SW 1271 (cell line): ENCODE measurements at places on chromosomes 2 and 18.
A peak's percentile ranks its signal among the peaks of the same experiment; 100 is the strongest.

DNA sequence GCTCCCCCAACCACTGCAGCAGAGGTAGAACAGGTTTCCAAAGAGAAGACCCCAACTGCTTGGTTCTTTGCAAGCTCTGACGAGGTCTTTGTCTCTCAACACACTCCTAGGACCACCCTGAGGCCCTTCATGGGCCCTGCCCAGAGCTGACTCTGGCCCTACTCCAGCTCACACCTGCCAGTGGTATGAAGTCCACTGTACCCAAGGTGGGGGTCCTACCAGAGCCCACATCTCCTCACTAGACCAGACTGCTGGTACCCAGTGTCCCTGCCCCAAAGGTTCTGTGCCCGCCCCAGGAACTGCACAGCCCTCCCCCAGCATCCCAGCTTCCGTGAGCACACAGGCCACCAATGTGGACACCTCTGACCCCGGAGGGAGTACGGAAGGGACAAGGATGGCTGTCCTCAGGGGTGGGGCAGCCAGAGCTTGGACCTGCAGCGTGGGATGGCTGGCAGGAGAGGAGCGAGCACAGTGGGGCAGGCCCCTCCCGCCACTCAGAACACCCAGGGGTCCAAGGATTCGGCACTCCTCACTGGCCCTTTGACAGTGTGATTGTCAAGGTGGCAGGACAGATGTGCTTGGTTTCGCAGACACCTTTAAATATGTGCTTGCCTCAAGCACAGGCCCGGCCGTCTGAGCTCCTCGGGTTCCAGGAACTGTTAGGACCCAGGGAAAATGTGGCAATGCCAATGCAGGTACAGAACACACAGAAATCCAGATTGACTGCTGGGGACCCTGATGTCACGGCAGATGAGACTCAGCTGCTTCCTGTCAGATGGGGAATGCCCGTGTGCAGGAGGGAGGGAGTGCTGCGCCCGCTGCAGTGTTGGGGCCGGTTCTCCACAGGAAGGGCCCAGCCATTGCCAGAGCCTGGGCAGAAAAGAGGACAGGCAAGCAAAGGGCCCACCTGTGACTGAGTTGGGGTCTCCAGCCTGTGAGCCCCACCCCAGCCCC, 51.2 kb downstream of the MTERF4 start:
- no peak for DNase-seq

- no peak for DNase-seq
These were observed 275.3 kb upstream of the SLC14A2 start for GRCh38 chr18:45339810-45340550.

GRCh38 chr2:74779587-74780135, 54.3 kb upstream of the HK2 start:
- DNase-seq: no peak

- DNase-seq: no peak
These were observed 23.1 kb downstream of the PLA2R1 start for GRCh38 chr2:160039166-160039903.

- no peak for DNase-seq
These were observed 335.8 kb downstream of the AGPS start for GRCh38 chr2:177728399-177728765.

DNA sequence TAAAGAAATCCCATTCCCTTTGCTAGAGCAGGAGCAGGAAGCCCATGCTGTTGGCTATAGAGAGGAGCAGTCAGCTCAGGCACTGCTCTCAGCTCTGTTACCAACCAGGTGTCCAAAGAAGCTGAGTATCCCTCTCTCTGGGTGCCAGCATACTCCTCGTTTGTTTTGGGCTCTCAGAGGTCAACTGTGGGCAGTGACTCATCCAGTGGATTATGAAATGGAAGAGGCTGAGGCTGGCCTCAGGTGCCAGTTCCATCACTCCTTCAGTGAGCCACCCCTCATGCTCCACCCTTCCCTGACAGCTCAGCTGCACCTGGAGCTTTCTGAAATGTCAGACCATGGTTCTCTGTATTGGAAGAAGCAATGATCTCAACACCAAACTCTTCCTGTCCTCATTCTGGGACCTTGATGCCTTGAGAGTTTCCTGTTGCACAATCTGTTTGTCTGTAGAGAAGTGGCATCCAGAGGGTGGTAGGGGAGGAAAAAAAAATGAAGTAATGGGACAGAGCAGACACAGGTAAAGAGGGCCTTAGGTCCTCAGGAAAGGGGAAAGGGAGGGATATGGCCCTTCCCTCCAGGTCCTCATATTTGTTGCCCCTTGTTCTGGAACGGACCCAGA, 31.2 kb upstream of the EN1 start:
- DNase-seq: no peak

DNA sequence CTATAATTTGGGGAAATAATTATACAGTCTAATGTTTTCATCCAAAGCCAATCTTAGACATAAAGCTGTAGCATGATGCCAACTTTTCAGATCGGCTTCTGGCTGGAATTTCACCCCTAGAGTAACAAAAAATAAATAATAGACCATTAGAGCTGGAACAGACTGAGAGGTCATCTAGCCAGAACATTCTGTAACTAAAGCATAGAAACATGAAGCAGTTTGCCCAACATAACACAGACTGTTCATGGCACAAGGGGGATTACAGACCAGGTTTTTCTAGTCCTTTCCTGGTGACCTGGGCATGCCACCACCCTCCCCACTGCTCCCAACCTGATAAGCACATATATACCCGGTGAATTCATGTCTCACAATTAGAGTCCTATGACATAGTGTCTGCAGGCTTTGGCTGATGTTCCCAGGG, 116.4 kb upstream of the PPP1CB start:
- no peak for DNase-seq

DNA sequence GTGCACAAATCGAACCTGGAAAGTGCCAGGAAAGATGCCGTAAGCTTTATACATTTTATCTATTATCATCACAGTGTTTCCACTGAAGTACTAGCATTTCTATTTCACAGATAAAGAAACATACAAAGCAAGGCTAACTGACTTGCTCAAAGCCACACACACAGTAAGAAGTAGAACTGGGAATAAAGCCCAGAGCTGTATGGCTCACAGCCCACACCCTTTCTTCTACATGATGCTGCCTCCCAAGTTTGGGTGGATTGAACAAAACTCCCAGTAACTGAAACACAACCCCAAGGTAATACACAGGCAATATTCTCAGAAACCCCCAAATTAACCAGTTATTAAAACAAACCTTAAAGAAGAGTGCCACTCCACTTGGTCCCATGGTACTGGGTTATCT, 11.2 kb downstream of the SAP130 start:
- no peak for DNase-seq

DNA sequence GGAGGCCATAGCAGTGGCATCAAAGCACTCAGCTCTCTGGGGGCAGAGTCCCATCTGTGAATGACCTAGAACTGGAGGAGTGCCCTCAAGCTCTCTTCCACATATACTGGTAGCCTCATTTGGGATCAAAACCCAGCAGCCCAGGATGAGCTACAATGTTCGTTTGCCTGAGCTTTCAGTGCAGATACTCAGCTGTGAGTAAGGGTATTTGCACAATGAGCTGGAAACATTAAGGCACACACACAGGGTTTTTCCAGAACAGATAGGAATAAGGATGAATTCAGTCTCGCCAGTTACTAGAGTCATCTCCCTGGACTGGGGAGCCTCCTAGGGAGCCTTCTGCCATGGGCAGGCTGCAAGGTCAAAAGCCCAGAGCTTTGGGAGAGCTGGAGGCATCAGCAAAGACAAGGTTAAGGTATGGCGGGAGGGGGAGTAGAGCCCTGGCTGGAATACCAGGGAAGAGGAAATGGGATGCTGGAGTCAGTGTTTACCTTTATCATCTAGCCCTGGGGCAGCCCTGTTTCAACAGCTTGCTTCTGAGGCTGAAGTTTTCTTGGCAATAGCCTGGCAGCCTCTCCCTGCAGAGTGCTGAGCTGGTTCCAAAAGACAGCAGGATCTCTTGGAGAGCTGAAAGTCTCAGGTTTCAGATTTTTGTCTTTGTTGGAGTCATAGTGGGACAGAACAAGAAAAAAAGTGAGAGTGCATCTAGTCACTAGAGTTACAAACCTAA, 187.7 kb downstream of the LOXHD1 start:
- no peak for DNase-seq

DNA sequence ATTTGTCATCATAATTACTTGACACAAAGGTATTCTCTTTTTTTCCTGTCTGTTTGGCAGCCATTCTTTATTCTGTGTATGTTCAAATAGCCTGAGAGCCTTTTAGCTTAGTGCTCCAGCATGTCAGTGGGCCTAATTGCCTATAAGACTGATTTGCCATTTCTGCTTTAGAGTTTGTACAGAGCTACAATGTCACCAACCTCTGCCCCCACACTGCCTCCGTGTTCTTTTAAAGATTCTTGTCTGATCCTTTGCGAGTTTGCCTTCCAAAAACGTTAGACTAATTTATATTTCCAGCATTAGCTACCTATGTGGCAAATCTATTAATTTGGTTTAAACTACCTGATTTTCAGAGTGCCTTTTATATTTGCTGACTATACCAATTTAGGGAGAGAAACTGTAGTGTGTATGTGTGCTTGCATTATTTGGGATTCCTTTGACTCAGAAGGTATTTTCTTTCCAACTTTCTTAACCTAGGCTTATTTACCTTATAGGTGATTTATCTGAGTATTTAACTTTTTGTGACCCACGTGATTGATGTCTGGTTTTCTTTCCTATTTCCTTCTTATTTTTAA, 70.8 kb downstream of the FAM117B start:
- no peak for DNase-seq

DNA sequence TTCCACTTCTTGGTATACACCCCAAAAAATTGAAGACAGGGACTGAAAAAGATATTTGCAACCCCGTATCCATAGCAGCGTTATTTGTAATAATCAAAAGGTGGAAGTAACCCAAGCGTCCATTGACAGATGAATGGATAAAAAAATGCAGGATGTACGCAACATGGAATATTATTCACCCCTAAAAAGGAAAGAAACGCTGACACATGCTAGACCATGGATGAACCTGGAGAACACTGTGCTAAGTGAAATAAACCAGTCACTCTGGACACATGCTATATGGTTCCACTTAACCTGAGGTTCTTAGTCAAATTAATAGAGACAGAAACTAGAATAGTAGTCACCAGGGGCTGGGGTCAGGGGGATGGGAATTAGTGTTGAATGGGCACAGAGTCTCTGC, 38.6 kb upstream of the PRLH start:
- DNase-seq: no peak

GRCh38 chr2:218286570-218287459, 5.5 kb downstream of the TMBIM1 start:
- peak; percentile 96 for DNase-seq

DNA sequence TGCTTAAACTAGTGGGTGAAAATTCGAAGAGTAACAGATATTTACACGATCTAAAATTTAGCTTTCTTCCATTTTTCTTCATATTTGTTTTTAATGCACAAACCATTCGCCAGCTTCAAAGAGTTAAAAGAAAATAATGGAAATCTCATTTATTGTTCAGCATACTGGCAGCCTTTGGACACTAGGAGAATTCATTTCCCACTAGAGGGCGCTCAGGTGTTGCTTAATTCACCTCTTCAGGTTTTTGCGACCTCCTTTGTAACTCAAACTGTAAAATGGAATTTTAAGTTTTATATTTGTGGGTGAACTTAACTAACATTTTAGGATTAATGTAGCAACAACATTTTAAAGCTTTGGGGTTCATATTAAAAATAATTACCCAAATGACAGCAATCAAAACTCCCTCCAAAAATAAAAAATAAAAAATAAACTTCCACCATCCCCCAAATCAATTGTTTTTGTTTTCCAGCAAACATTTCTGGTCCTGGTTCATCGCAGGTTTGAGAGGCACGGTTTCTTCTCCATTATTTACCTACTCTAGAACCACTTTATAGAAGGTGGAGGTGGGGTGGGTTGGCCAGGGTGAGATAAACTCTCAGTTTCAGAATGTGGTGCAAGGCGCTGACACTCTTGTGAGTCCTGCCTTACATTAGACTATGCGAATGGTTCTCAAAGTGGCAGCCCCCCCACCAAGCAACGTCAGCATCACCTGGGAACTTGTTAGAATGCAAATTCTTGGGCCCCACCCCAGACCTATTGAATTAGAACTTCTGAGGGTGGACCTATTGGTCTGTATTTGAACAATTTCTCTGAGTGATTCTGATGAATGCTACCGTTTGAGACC, 24.7 kb upstream of the PNPT1 start:
- peak; percentile 60 for DNase-seq

DNA sequence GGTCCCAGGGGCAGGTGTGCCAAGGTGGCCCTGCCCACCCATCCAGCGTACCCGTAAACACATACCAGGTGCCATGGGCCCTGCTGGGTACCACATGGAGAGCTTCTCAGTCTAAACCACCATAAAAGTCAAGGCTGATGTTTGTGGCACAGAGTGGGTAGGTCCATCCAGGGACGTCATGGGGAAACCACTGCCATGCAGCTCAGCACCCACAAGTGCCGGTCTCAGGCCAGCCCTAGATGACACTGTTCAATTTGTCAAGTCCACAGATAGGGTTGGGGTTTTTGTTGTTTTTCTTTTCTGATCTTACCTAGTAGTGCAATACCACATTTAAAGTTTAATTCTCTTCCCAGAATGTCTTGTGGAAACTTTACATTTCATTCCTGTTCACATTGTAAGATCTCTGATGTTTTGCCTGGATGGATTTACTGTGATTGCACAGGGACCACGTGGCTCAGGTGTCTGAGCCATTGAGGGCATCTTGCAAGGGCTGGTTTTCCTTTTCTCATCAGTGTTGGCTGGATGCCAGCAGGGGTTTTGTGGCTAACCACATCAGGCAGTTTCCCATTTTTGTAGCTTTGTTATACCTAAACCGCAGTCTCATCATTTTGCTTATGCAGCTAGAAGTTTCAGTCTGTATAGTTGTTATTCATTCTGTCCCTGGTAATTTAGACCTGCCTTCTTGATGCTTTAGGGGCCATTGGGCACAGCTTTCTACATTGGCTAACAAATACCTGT, 64.7 kb downstream of the STK25 start:
- no peak for DNase-seq

GRCh38 chr18:8362863-8363262, 246.4 kb upstream of the RAB12 start:
- DNase-seq: no peak

- no peak for DNase-seq
These were observed 80.5 kb downstream of the RDH14 start for GRCh38 chr2:18479947-18480369.

DNA sequence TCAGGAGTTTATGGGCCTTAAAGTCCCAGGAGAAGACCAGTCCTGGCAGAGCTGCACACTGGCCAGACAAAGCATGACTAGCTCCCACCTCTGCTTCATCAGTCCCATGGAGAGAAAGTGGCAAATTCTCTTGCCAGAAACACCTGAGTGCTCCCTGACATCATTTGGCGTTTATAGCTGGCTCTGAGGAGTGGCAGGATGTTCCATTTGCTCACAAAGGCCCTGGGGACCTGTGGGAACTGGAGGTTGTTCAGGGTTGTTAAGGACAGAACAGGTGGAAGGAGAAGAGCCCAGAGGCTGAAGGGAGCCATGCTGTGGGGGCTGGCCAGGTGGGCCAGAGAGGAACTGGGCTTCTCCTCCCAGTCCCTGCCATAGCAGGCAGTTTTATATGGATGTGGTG, 56.1 kb downstream of the RPL37A start:
- DNase-seq: no peak
